MV-4-11 (cell line): ENCODE measurements at places on chromosomes 6 and 20.

DNA sequence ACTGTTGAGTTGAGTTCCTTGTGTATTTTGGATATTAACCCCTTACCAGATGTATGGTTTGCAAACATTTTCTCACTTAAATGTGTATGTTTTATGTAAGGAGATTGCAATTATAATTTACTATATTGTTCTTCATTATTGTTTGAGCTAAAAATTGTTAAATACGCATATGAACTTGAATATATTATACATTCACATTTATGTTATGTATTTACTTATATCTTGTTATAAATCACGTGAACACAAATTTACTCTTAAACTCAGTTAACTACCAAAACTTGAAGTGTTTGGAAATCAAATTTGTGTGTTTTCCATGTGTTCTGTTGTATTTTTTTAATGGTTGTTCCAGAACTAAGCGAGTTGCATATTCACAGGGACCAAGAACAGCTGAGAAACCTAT, 18.3 kb downstream of the CDC40 start:
- no peak for DNase-seq

GRCh38 chr20:1646975-1647431, 10.6 kb downstream of the SIRPG start:
- DNase-seq = no peak

DNA sequence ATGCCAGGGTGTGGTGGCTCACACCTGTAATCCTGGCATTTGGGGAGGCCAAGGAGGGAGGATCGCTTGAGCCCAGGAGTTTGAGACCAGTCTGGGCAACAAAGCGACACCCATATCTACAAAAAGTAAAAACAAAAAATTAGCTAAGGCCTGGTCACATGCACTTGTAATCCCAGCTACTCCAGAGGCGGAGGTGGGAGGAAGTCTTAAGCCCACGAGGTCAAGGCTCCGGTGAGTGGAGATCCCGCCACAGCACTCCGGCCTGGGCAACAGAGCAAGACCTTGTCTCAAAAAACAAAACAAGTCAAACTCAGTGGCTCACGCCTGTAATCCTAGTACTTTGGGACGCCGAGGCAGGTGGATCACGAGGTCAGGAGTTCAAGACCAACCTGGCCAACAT, 35.6 kb downstream of the SRSF3 start:
- no peak for DNase-seq

GRCh38 chr20:54218470-54218869, 10.6 kb downstream of the PFDN4 start:
- DNase-seq = no peak

- no peak for DNase-seq
These were observed 18.5 kb upstream of the SSR1 start for GRCh38 chr6:7331452-7331851.

DNA sequence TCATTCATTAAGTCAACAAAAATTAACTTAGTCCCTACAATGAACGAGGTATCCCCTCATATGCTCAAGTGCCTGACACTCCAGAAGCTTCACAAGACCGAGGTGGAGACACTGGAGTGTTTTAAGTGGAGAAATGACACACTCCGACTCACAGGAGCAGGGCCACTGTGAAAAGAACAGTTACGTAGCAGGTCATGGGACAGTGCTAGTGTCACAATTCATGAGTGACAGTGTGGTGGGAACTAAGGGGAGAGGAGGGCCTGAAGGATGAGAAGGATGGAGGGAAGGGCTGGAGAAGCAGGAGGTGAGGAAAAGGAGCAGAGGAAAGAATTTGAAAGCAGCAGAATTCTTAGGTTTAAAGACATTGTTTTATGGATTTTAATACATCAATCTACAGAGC, 1.3 kb upstream of the HLA-A start:
- no peak for DNase-seq

- no peak for DNase-seq
These were observed 86.7 kb upstream of the NEDD9 start for GRCh38 chr6:11318835-11319813.

GRCh38 chr6:117558818-117559217, 43.5 kb downstream of the GOPC start:
- no peak for DNase-seq

DNA sequence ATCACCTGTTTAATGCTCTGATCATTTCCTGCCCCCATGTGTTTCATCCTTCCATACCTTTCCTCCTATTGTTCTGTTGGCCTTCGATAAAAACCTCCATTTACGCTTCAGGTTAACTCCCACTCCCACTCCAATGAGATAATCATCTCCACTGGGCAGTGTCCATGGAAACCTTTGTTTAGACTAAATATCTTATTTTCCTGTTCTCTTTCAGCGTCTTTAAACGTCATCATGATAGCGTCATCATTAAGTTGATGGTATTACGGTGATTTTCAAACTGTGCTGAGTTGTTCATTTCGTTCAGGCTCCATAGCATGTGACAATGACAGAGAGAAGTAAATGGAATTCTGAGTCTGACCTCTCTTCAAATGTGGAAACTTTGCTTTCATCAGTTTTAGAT, 970.5 kb upstream of the SLC35B3 start:
- no peak for DNase-seq

DNA sequence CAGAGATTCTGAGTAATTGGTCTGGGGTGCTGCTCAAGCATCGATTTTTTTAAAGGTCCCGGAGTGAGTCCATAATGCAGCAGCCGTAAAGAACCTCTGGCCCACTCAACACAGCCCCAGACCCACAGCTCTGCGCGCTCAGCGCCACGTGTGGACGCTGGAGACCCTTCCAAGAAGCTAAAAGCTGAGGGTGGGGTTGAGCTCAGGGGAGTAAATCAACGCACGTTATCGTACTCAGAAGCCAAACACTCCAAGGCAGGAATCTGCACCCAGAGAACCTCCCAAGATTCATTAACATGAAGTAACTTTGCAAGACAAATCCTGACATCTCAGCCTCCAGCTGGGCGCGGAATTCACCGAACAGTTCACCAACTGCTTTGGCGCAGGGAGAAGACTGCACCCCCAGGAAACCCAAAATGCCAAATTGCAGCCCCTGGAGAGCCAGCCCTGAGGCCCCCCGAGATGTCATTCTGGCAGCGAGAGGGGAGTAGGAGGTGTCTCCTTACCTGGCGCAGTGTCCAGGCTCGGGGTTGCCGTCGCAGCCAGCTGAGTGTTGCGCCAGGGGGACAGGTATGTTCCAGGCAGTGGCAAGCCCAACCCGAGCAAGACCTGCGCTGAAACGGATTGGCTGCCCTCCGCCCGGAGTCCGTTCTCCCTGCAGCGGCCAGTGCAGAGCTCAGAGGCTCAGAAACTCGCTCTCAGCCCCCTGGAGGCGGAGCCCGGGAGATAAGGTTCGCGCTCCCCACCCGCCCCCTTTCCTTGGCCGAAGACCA, at the start of gene COL21A1:
Gene COL21A1 (minus strand): TSS at position 700 of the 773 bp plus-strand sequence. CDS start 64,962 bp downstream, outside the sequence.
- no peak for DNase-seq

- no peak for DNase-seq
These were observed 86.2 kb downstream of the DNAH8 start for GRCh38 chr6:38801305-38801704.

- peak; percentile 63 for DNase-seq
These were observed 12.8 kb downstream of the ME1 start for GRCh38 chr6:83417880-83418663.
